H7 (cell line): ENCODE measurements at places on chromosomes 2 and 18. TPM values are rescaled to one million over a fixed set of nuclear protein-coding genes. Genes with fewer than 3 reads are reported as not detected.

Gene TMEM178A
- 7.1 and 8.1 TPM in 2 replicates for total RNA-seq

Gene WDR7
- 6.2 and 13.0 TPM in 2 replicates for total RNA-seq

Gene ARL4C
- 3.4 and 3.6 TPM in 2 replicates for total RNA-seq

Gene LDLRAD4
- total RNA-seq, result 21.0 and 23.9 TPM in 2 replicates

Gene TNP1
- total RNA-seq, result not detected in 2 replicates

- DNase-seq, result no peak
Measured at GRCh38 chr2:158778243-158778642, 16.9 kb upstream of the DAPL1 start.

- DNase-seq, result no peak
Measured at GRCh38 chr2:156112323-156112722, 220.2 kb downstream of the NR4A2 start.

- DNase-seq, result peak; percentile 93
Measured at GRCh38 chr2:71545572-71546274, 92.4 kb downstream of the DYSF start.

DNA sequence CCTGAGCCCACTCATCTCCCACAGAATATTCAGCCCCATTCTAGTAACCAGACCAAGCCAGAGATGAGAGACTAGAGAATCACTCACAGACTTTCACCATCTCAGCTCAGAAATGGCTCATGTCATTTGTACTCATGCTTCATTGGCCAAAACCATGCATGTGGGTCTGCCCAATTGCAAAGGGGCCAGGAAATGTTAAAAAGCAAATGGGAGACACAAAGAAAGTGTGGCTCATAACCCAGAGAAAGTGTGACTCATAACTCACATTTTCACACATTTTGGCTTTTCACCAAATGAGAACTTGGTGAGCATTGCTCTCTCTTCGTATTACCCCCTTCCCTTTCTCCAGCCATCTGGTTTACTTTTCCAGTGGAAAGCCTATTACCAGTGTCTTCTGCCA lies 66.2 kb downstream of the MDH1 start:
- no peak for DNase-seq

DNA sequence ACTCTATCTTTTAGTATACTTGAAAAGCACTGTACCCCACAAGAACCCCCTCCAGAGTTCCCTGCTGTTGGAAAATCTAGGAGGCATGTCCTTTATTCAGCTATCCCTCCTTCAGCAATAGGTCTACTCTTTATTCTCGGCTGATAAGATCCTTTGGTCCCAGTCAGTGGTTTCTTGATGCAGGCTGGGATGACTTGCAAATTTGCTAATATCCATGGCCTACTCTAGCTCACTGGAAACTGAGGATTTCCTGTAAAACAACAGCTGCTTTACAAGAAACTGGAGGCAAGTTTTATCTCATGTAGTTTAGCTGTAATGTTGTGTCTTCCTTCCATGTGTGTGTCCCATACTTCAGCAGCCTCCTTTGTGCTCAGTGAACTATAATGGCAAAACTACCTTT lies 183.9 kb upstream of the SCN7A start:
- no peak for DNase-seq

DNA sequence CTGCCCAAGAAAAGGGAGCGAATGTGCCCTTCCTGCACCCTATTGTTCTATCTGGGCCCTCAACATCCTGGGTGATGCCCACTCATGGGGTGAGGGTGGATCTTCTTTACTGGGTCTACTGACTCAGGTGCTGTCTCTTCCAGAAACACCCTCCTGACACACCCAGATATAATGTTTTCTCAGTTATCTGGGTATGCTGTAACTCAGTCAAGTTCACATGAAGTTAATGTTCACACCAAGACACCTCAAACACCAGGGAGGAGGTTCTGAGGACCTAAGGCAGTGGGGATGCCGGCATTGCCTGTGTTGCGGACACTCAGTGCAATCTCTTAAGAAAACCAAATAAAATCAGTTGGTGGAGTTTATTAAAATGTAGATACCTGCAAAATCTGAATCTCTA lies 500.9 kb downstream of the BCL11A start:
- DNase-seq, result no peak

GRCh38 chr2:43139996-43140621 lies 86.3 kb downstream of the ZFP36L2 start:
- peak; percentile 46 for DNase-seq

DNA sequence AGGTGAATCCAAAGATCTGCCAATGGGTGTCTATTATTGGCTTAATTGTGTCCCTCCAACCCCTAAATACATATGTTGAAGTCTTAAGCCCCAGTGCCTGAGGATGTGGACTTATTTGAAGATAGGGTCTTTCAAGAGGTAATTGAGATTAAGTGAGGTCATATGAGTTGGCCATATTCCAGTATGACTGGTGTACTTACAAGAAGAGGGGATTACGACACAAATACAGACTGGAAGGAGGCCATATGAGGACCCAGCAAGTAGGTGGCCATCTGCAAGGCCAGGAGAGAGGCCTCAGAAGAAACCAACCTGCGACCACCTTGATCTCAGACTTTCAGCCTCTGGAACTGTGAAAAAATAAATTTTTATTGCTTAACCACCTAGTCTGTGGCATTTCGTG lies 121.1 kb upstream of the FN1 start:
- no peak for DNase-seq

- DNase-seq, result no peak
Measured at GRCh38 chr2:223908304-223908998, 36.7 kb downstream of the WDFY1 start.

DNA sequence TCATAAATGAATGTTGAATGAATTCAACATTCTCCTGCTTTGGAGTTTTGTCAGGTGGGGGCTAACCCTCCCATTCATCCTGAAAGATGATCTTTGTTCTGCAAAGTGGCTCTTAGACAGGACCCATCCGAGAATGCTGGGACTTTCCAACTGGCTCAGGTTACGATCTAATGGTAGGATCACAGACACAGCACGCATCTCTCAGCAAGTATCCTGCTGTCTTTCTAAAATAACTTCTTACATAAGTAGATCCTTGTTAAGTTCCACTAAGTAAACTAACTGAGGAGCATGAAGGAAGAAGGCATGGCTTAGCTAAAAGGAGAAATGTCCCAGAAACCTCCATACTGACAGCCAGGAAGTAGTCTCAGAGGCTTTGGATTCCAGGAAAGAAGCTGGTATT lies 23.7 kb downstream of the CYP27A1 start:
- DNase-seq, result peak; percentile 52

GRCh38 chr2:192005211-192005610 lies 158.3 kb upstream of the CAVIN2 start:
- no peak for DNase-seq

- peak; percentile 48 for DNase-seq
Measured at GRCh38 chr18:2948038-2948437, 64.9 kb downstream of the LPIN2 start.

- no peak for DNase-seq
Measured at GRCh38 chr2:234335661-234336228, 161.1 kb downstream of the ARL4C start.

GRCh38 chr18:61198486-61198885 lies 134.7 kb upstream of the CDH20 start:
- DNase-seq, result no peak

DNA sequence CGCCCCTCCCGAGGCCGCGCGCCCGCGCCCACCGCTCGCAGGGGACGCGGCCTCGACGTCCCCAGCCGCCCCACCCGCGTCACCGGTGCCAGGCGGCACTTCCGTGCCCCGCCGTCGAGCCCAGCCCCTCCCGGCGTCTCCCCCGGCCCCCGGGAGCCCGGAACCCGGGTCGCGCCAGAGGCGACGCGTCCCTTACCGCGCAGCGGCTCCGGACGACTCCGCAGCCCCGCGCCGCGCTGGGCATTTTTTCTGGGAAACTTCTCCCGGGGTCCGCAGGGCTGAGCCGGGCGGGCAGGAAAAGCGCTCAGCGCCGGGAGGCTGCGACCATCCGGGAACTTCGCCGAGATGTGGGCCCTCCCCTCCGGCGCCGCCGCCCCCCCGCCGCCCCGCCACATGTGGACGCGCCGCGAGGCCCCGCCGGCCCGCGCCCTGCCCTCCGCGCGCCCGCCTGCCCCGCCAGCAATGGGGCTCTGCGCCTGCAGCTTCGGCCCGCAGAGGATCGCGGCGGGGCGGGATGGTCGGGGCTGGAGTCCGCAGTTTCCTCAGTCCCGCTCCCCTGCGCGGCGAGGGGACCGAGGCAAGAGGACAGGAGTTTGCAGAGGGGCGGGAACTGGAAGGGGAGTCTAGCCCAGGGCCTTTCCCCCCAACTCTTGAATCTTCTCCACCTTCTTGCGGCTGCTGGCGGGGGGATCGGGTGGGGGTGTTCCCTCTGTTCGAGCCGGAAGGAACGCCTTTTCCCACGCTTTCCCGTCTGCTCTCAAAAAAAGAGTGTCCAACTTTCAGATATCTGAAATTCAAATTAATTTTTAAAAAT lies 81.5 kb downstream of the CHRNA1 start:
- peak; percentile 92 for DNase-seq
